ENCODE measurements at places on chromosomes 7 and 10.

GRCh38 chr7:151114151-151115090 is 28.1 kb downstream of the AGAP3 start:
- DNase-seq, result no peak

DNA sequence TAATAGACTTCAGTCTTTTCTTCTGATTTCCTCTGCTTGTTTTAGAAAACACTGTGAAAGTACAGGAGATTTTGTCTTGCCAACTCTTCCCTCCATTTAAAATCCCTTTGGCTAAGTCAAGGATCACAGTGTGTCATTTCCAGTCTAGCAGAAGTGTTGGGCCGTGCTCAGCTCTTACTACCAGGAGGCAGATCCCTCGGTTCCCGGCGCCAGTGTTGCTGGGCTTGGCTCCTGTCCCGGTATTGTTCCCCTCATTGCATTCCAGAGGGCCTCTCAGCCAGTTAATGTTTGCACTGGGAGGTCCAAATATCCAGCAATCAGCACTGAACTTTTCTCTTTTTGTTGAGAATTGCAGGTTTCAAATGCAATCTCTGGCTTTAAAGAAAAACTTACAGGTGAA is 612.1 kb upstream of the MGMT start:
- DNase-seq, result no peak

GRCh38 chr10:3229815-3230214 is 57.2 kb upstream of the PITRM1 start:
- DNase-seq, result no peak

DNA sequence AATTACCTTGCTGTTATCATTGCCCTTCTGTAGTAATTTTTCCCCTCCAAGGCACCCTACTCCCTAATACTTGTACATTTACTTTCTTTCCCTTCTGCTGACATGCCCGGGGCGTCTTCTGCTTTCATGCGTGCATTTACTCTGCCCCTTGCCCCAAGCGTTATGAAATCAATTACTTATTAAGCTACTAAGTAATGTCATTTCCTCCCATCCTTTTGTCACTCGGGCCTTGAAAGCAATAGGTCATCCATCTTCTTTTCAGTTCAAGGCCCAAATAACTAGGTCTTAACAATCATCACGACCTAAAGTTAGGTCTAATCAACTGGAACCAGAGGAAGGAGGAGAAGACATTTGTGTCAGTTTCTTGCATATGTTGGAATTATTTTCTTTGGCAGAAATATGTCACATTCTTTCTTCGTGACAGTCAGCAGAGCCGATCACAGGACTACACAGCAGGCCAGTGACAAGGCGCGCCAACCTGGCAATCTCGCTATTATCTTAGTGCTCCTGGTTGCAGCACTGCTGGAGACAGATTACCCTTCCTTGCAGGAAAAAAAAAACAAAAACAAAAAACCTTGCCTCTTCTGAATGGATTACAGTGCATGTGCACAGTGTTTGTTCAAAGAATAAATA is 179.2 kb downstream of the RELN start:
- DNase-seq, result no peak

DNA sequence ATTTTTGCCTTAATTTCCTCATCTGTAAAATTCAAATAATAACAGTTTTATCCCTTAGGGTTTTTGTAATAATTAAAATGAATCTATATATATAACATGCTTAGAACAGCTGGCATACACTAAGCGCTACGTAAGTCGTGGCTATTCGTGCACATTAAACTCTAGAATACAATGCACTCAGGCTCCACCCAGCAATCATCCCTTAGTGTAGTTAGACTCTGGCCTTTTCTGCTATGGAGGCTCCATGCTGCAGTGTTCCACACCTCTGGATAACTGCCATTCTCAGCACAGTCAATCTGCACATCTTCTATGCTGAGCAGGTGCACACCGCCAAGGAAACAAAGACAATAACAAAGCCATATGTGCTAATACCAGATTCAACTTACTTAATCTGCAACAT is 92.9 kb downstream of the IPMK start:
- no peak for DNase-seq
